ENCODE measurements at places on chromosomes 6 and 20.

DNA sequence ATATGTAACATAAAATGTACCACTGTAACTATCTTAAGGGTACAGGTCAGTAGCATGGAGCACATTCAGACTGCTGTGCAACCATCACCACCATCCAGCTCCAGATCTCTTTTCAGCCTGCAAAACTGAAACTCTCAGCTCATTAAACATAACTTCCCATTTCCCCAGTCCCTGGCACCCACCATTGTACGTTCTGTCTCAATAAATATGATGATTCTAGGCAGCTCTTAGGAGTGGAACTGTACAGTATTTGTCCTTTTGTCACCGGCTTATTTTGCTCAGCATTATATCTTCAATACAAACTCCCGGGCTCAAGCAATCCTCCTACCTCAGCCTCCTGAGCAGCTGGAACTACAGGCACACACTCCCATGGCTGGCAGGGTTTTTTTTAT lies 1.5 kb downstream of the ZC3H12D start:
- no peak overlapping the region for H3K27ac ChIP-seq
- peaks cover 30% of the 10 kb centered on the region for H3K4me1 ChIP-seq
- DNase-seq: no peak
- H3K27me3 ChIP-seq: no peaks in the 10 kb centered on the region
- no peaks in the 10 kb centered on the region for H3K36me3 ChIP-seq

DNA sequence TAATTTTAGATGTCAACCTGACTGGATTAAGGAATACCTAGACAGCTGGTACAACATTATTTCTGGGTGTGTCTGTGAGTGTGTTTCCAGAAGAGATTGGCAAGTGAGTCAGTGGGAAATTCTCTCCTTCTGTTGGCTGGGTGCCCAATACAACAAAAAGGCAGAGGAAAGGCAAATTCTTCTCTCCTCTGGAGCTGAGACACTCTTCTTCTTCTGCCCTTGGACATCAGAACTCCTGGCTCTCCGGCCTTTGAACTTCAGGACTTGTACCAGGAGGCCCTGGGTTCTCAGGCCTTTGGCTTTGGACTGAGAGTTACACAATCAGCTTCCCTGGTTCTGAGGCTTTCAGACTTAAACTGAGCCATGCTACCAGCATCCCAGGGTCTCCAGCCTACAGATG lies 7.8 kb upstream of the BTN3A1 start:
- peaks cover 11% of the 10 kb centered on the region for H3K27me3 ChIP-seq
- H3K27ac ChIP-seq: no peak overlapping the region
- H3K36me3 ChIP-seq: peaks cover 17% of the 10 kb centered on the region
- no peak for DNase-seq

- H3K4me1 ChIP-seq: no peaks in the 10 kb centered on the region
- no peak within 1 kb of the TSS for H3K27ac ChIP-seq
- no peaks in the 10 kb centered on the region for H3K36me3 ChIP-seq
- peaks cover 25% of the 10 kb centered on the region for H3K27me3 ChIP-seq
- peak within 1 kb of the TSS; percentile 62 for H3K4me3 ChIP-seq
Measured at GRCh38 chr20:63498960-63499337, at the start of gene EEF1A2. Gene EEF1A2, minus strand, starts transcription at chr20:63499083. Its CDS starts 1,320 bp downstream, at chr20:63497763.

GRCh38 chr6:169668203-169668847 lies 33.5 kb downstream of the WDR27 start:
- no peak for DNase-seq
- no peak overlapping the region for H3K27ac ChIP-seq
- H3K4me3 ChIP-seq: no peak overlapping the region
- peaks cover 18% of the 10 kb centered on the region for H3K36me3 ChIP-seq
- no peaks in the 10 kb centered on the region for H3K27me3 ChIP-seq

DNA sequence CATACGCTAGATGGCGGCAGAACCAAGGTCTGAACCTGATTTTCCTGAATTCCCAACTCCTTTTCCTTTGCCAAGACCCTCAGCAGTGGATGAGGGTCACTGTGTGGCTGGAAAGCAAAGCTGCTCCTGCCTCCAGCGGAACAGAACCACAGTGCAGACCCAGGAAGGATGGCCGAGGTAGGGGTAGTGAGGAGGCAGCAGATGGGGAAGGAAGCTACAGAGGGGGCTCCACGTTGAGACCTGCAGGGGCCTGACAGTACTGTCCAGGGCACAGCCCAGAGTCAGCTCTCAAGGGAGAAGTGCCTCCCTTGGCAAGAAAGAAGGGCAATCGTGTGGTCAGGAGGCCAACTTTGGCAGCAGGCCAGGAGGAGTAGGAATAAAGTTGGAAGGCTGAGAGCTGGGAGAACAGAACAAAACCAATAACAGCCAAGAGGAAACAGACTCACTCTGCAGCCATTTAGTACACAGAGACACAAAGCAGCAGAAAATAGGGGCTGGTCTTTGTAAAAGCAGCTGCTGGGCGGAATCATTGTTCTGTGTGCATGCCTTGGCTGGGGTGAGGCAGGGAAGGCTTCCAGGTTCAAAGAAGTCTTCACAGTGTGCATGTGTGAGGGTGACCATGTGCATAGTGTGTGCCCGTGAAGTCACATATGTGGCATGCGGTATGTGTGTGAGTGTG lies 3.1 kb downstream of the GABRR2 start:
- no peak for DNase-seq
- H3K4me1 ChIP-seq: peaks cover 10% of the 10 kb centered on the region
- no peak overlapping the region for H3K4me3 ChIP-seq
- H3K27ac ChIP-seq: peak overlapping the region; percentile 31
- H3K36me3 ChIP-seq: peaks cover 3% of the 10 kb centered on the region

GRCh38 chr6:132934496-132934895 lies 120.1 kb downstream of the RPS12 start:
- no peak overlapping the region for H3K4me3 ChIP-seq
- no peaks in the 10 kb centered on the region for H3K36me3 ChIP-seq
- no peak for DNase-seq
- H3K27me3 ChIP-seq: peaks cover 21% of the 10 kb centered on the region
- H3K4me1 ChIP-seq: peaks cover 56% of the 10 kb centered on the region
- H3K27ac ChIP-seq: no peak overlapping the region

DNA sequence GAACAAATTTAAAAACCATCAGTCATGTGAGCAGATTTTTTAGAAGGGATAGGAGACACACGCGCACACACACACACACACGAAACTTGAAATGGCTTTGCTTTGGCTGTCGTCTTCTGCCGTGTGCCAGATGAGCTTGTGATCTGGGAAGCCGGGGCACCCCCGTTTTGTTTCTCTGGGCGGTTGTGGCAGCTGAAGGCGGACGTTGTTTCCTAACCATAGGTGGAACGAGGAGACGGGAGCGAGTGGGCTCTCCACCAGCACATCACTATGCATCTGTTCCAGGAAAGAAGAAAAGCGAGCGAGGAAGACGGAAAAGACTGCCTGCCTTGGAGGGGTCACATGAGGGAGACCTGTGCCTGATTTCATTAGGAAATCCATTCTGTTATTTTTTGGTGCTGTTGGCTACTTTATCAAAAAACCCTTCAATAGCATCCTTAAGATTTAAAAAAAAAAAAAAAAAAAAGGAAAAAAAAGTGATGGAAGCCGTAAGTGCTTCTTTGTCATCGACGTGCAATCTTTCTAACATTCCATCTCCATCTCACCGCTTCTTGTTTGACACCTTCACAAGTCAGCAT lies 142.1 kb downstream of the DTNBP1 start:
- H3K4me3 ChIP-seq: no peak overlapping the region
- no peaks in the 10 kb centered on the region for H3K4me1 ChIP-seq
- no peaks in the 10 kb centered on the region for H3K27me3 ChIP-seq
- DNase-seq: no peak
- no peak overlapping the region for H3K27ac ChIP-seq
- H3K36me3 ChIP-seq: peaks cover 68% of the 10 kb centered on the region

- no peaks in the 10 kb centered on the region for H3K36me3 ChIP-seq
- peaks cover 8% of the 10 kb centered on the region for H3K27me3 ChIP-seq
- H3K27ac ChIP-seq: no peak overlapping the region
- H3K4me3 ChIP-seq: no peak overlapping the region
Measured at GRCh38 chr20:42598581-42598980, 591.1 kb downstream of the PTPRT start.

DNA sequence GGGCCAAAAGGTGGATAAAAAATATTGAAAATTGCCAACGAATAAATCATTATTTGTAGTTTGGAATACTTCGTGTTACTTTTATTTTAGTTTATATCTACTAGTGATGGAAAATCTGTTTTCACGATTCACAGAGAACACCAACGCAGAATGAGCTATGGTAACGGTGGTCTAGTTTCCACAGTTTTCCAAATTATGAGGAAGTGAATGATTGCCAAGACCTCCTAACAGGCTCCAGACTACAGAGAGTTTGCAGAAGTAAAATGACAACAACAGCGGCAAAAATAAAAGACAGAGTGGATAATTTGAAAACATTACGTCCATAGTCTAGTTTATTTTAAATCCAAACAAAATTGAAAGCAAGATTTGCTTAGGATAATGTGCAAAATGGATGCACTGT lies 57.0 kb upstream of the AIG1 start:
- H3K27me3 ChIP-seq: no peaks in the 10 kb centered on the region
- no peak for DNase-seq
- H3K27ac ChIP-seq: no peak overlapping the region
- H3K36me3 ChIP-seq: no peaks in the 10 kb centered on the region

DNA sequence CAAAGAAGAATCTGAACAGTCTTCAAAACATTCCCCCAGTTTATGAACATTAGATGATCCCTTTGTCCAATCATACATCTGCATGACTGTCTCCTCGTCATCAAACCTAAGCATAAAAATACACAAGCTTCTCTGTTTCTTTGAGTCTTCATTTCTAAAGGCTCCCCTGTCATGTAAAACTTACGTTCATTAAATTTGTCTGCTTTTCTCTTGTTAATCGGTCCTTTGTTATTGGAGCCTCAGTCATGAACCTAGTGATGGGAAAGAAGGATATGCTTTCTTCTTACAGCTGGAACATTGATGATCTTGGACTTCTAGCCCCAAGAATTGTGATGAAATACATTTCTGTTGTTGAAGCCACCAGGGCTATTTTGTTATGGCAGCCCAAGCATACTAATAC lies 18.0 kb upstream of the RIPOR2 start:
- no peaks in the 10 kb centered on the region for H3K36me3 ChIP-seq
- H3K4me1 ChIP-seq: no peaks in the 10 kb centered on the region
- no peaks in the 10 kb centered on the region for H3K27me3 ChIP-seq
- H3K4me3 ChIP-seq: no peak overlapping the region

- DNase-seq: no peak
- H3K4me3 ChIP-seq: no peak overlapping the region
- no peak overlapping the region for H3K27ac ChIP-seq
- peaks cover 4% of the 10 kb centered on the region for H3K4me1 ChIP-seq
- peaks cover 4% of the 10 kb centered on the region for H3K27me3 ChIP-seq
- no peaks in the 10 kb centered on the region for H3K36me3 ChIP-seq
Measured at GRCh38 chr20:45316150-45317080, 8.3 kb upstream of the MATN4 start.

GRCh38 chr6:16090920-16091319 lies 38.0 kb upstream of the MYLIP start:
- no peaks in the 10 kb centered on the region for H3K36me3 ChIP-seq
- H3K27ac ChIP-seq: no peak overlapping the region
- no peaks in the 10 kb centered on the region for H3K27me3 ChIP-seq
- DNase-seq: no peak
- H3K4me3 ChIP-seq: no peak overlapping the region

DNA sequence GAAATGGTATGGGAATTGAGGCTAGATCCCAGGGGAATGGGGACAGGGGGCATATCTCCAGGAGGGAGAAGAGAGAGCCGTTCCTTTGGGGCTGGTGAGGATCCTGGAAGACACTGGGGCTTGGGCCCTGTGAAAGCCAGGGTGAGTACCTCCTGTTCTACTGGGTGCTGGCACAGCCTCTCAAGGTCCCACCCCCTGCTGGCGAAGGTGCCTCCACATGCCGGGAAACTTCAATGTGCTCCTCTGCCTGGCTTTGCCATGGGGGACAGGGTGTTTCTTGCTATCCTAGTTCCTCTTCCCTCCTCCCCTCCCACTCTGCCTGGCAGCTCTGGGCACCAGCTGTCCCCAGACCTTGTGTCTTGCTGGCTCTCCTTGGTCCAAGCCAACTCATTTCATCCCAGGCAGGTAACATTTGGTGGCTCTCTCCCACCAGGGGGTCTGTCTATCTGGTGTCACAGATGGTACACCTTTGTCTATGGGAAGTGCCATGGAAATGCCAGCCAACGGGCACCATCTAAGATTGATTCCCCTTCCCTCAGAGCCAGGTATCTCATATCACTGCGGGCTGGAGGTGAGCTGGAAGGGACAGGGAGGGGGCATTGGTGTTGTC lies 56.8 kb downstream of the MDGA1 start:
- no peak overlapping the region for H3K27ac ChIP-seq
- H3K4me3 ChIP-seq: no peak overlapping the region
- H3K27me3 ChIP-seq: peaks cover 10% of the 10 kb centered on the region

GRCh38 chr6:79215213-79215824 lies 19.2 kb downstream of the HMGN3 start:
- H3K36me3 ChIP-seq: peaks cover 50% of the 10 kb centered on the region
- peak overlapping the region; percentile 9 for H3K27ac ChIP-seq
- peaks cover 23% of the 10 kb centered on the region for H3K4me1 ChIP-seq
- H3K27me3 ChIP-seq: no peaks in the 10 kb centered on the region

GRCh38 chr20:51712501-51713212 lies 55.5 kb downstream of the ATP9A start:
- H3K36me3 ChIP-seq: peaks cover 14% of the 10 kb centered on the region
- no peaks in the 10 kb centered on the region for H3K27me3 ChIP-seq
- H3K4me1 ChIP-seq: peaks cover 44% of the 10 kb centered on the region
- peak; percentile 70 for DNase-seq

DNA sequence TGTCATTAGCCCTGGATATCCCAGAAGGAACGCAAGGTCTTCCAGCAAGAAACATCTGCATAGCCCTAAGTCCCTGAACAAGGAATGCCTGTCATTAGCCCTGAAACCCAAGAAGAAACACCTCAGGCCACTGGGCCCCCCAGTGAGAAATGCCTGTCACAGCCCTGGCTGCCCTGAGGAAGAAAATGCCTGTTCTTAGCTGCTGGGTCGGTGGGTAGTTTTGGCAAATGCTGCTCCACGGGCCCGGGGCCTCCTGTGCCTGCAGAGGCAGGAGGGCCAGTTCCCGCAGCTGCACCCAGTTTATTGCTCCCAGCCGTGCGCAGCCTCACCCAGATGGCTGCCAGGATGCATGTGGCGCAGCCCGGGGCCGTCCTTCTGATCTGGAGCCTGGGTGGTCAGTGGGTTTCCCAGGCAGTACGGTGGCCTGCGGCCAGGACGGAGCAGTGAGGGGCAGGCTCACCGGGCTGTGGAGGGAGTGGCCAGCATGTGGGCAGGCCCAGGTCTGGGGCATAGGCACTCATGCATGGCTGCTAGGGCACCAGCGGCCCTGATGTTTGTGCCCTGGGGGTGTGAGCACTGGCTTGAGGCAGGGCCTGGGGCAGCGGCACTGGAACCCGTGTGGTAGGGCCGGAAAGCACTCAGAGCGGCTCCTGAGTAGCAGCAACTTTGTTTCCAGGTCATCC lies 219.0 kb downstream of the ERMARD start:
- no peak overlapping the region for H3K4me3 ChIP-seq
- no peaks in the 10 kb centered on the region for H3K4me1 ChIP-seq
- H3K27me3 ChIP-seq: peaks cover 5% of the 10 kb centered on the region
- H3K27ac ChIP-seq: no peak overlapping the region
- DNase-seq: peak; percentile 66
- H3K36me3 ChIP-seq: no peaks in the 10 kb centered on the region

- peaks cover under 1% of the 10 kb centered on the region for H3K4me1 ChIP-seq
- no peaks in the 10 kb centered on the region for H3K36me3 ChIP-seq
- H3K4me3 ChIP-seq: peak overlapping the region; percentile 46
- no peak for DNase-seq
Measured at GRCh38 chr6:90216072-90216977, 80.3 kb downstream of the BACH2 start.
